ENCODE measurements at places on chromosomes 7 and 10. TPM values are rescaled to one million over a fixed set of nuclear protein-coding genes. Genes with fewer than 3 reads are reported as not detected.

GNAI1 gene
- total RNA-seq, result 56.0 TPM

SEMA3C gene
- total RNA-seq, result 101 TPM

MOGAT3 gene
- not detected for total RNA-seq

GCK gene
- 0.43 TPM for total RNA-seq

RSPH10B gene
- total RNA-seq, result not detected

ZNF394 gene
- 22.5 TPM for total RNA-seq

CCL24 gene
- not detected for total RNA-seq

BAIAP2L1 gene
- 9.1 TPM for total RNA-seq

DDC gene
- not detected for total RNA-seq

THNSL1 gene
- total RNA-seq, result 3.5 TPM

ANKRD61 gene
- not detected for total RNA-seq

C10orf53 gene
- total RNA-seq, result not detected

NAT16 gene
- not detected for total RNA-seq

TFEC gene
- not detected for total RNA-seq

NUTM2E gene
- total RNA-seq, result under 0.01 TPM

ENKUR gene
- under 0.01 TPM for total RNA-seq

STOX1 gene
- under 0.01 TPM for total RNA-seq

CAV1 gene
- 887 TPM for total RNA-seq

CALHM1 gene
- not detected for total RNA-seq

PON1 gene
- not detected for total RNA-seq

CYP3A7 gene
- not detected for total RNA-seq

PDE1C gene
- 4.7 TPM for total RNA-seq

PDGFA gene
- total RNA-seq, result 43.2 TPM

OPN4 gene
- not detected for total RNA-seq

GALNT17 gene
- total RNA-seq, result not detected

CDH23 gene
- under 0.01 TPM for total RNA-seq

GLI3 gene
- 4.3 TPM for total RNA-seq

CXCL12 gene
- total RNA-seq, result 69.9 TPM

PVRIG gene
- total RNA-seq, result not detected

MKI67 gene
- 21.2 TPM for total RNA-seq

C1QL3 gene
- total RNA-seq, result not detected

FKBP6 gene
- not detected for total RNA-seq

SYT15 gene
- 0.64 TPM for total RNA-seq

SKIDA1 gene
- 0.32 TPM for total RNA-seq

HACD1 gene
- total RNA-seq, result 43.2 TPM

UCMA gene
- total RNA-seq, result not detected

BCL7B gene
- 30.3 TPM for total RNA-seq

ASB10 gene
- not detected for total RNA-seq

ICA1 gene
- total RNA-seq, result 4.3 TPM

INA gene
- total RNA-seq, result 1.3 TPM

PHYHIPL gene
- not detected for total RNA-seq

GFRA1 gene
- 9.3 TPM for total RNA-seq

SH2D4B gene
- not detected for total RNA-seq

ABCC2 gene
- 0.32 TPM for total RNA-seq

HOXA9 gene
- total RNA-seq, result 17.1 TPM

EEF1AKMT2 gene
- 20.0 TPM for total RNA-seq

OR2A42 gene
- under 0.01 TPM for total RNA-seq

TDRD1 gene
- 0.64 TPM for total RNA-seq

TLX1 gene
- total RNA-seq, result not detected

Measured in fibroblast of villous mesenchyme (primary cell).